ENCODE measurements at places on chromosomes 2 and 18.

- no peak for DNase-seq
Observed at GRCh38 chr2:163983911-163984310, 248.1 kb upstream of the FIGN start.

- DNase-seq: no peak
Observed at GRCh38 chr18:48319801-48320638, 89.2 kb downstream of the ZBTB7C start.

DNA sequence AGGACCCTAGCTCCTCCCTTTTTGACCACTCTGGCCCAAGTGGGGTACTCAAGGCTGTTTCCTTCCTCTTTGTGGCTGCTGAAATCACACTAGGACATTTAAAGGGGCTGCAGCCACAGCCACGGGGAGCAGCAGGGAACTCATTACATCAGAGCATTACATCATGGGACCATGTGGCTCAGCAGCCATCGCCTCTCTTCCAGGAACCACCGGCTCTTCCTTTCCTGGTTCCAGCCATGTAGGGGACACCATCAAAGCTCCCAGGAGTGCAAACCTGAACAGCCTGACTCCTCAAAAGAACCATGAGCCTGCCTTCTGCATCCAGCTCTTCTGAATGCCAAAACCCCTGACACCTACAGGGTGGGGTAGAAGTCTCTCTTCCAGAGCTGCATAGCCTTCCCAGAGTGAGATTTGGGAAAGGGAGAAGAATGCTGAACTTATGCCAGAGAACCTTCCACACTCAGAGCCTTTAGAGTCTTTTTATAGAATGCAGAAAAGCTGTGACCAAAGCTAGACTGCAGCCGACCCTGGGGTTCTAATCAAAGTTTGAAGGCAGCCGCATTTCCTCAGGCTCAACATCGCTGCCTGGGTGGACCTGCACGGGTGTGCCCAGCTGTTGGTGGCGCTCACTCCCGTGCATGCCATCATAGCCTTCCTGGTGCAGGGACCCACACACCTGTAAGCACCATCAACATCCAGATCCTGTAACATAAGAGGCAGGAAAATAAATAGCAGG lies 121.7 kb downstream of the KLHL29 start:
- no peak for DNase-seq

DNA sequence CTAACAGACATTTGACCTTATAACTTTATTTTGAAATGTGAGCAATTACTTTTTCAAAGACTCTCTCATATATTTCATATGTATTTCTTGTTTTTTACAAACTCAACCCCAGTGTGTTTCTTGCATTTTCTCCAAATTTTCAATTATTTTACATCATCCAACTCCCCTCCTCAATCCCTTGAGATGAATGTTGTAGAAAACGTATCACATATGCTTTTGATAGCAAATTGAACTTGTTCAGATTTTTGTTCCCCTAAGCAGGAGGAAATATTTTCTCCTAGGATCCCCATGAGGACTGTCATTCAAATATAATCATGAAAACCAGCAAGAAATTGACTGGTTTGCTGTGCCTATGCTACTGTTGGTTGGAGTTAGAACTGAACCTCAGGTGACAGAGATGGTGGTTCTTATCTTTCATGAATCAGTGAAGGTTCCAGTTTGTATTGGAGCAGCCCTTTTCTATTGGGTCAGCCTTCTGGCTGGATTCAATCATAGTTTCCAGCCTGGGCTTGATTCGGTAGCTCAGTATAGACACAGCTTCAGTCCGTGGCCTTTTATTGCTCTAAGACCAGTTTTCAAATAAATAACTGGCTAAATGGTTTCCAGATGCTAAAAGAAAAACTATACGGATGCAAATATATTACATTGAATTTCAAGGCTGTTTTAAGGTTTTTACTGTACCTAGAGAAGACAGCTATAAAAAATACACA lies 591.0 kb downstream of the EPHA4 start:
- DNase-seq: no peak

DNA sequence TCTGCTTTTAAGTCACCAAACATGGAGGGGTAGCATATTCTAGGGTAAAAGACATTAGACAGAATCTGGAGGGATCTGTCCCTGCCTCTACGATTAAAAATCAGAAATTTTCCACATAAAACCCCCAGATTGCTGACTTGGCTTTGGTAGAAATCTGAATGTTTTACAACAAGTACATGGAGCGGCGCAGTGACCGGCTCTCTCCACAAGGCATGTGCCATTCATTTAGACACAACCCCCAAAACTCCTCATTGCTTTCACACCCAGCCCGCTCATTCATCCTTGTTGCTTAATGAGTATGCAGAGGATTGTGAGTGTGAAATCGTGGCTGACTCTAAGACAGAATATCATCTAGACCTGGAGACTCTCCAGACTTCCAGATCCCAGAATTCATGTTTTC lies 140.6 kb downstream of the CNTNAP5 start:
- DNase-seq: no peak

- peak; percentile 27 for DNase-seq
Observed at GRCh38 chr2:101361522-101361921, 25.8 kb downstream of the CREG2 start.

DNA sequence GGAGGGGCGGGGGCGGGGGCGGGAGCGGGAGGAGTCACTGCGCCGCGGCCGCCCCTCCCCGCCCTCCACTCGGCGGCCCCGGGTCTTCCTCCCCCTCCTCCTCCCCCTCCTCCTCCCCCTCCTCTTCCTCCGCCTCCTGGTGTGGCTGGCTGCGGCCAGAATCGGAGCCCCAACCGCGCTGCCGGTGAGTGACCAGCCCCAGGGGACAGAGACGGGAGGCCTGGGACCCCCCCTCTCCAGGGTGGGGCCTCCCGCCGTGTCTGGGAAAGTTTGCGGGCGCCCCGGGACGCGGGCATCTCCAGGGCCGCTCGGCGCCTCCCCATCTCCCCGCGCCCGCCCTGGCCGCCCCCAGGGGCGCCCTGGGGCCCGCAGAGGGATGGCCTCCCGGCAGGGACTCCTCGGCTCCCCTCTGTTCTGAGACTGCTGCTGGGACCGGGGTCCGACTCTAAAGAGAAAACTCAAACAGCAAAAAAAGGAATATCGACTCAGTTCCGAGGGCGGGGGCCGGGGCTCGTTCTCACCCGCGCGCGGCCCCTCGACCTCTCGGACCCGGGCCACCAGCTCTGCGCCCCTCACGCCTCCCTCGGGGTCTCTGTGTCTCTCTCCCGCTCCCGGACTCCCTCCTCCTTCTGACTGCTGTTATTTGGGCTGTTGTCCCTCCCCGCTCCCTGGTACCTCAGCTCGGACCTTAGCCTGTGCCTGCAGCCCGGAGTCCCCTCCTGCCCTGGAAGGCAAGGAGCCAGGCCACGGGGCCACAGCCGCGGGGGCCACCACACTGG lies at the start of gene STON1:
STON1 (plus strand) TSS at position 122 of the 779 bp plus-strand sequence. CDS start 50,480 bp downstream, outside the sequence.
- peak; percentile 37 for DNase-seq

- no peak for DNase-seq
Observed at GRCh38 chr2:155308367-155309009, 610.0 kb downstream of the KCNJ3 start.

GRCh38 chr2:44817256-44817655 lies 124.2 kb upstream of the SIX3 start:
- DNase-seq: no peak

- no peak for DNase-seq
Observed at GRCh38 chr2:42129487-42129852, 39.7 kb upstream of the EML4 start.

All from activated T-cell treated with anti-CD3 and anti-CD28 coated beads, Interleukin-2, amount 50 U/mL, for 48 hours (primary cell).